Hepatic stellate cell (primary cell): ENCODE measurements at places on chromosomes 2 and 18.

DNA sequence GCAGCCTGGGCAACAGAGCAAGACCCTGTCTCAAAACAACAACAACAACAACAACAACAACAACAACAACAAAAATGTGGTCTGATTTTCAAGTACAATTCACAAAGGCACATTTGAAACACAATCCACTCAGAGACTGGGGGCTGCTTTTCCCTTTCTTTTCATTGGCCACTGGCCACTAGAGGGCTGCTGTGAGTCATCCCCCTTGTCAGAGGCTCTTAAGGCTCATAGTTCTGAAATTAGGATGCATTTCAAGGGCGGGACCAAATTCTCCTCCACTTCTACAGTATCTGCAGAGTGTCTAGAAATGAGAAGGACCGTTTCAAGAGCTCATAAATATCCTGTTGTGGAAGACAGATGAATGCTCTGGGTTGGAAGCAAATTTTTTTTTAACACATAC, 285.4 kb downstream of the NRXN1 start:
- peak; percentile 2 for DNase-seq

GRCh38 chr2:10845640-10846039, 33.1 kb upstream of the PDIA6 start:
- DNase-seq, result no peak

GRCh38 chr2:25664183-25664964, 9.0 kb downstream of the DTNB start:
- peak; percentile 64 for DNase-seq

GRCh38 chr18:7579176-7579917, 12.2 kb downstream of the PTPRM start:
- no peak for DNase-seq

DNA sequence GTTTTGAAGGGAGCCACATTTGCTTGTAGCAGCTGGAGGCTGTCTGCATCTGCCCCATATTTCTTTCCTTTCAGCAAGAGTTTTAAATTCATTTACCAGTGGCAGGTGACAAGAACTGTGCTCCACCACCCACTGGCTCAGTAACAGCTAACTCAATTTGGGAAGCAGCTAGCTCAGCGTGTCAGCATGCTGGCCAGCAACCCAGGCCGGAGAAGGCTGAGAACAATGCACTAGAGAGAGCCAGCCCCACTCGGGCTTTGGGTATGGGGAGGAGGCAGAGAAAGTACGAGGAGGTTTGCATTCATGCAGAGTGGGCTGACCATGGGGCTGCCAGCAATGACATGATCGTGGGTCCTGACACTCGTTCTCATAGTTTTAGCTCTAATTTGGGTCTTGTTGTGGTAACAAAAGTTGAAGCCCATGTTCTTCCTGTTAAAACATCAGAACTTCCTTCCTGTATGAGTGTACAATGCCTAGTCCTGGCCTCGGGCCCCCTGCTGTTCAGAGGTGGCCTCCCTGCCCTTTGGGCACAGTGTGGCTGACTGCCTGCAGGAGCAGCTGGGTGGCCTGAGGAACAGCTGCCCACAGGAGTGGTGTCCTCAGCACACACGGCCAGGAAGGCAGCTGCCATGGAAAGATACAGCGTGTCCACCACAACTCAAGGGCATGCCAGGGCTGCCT, 23.0 kb downstream of the CDC42EP3 start:
- DNase-seq, result no peak

GRCh38 chr2:123912171-123912570, 112.9 kb upstream of the CNTNAP5 start:
- no peak for DNase-seq

- DNase-seq, result no peak
Observed at GRCh38 chr2:160615706-160616105, 122.1 kb upstream of the RBMS1 start.

DNA sequence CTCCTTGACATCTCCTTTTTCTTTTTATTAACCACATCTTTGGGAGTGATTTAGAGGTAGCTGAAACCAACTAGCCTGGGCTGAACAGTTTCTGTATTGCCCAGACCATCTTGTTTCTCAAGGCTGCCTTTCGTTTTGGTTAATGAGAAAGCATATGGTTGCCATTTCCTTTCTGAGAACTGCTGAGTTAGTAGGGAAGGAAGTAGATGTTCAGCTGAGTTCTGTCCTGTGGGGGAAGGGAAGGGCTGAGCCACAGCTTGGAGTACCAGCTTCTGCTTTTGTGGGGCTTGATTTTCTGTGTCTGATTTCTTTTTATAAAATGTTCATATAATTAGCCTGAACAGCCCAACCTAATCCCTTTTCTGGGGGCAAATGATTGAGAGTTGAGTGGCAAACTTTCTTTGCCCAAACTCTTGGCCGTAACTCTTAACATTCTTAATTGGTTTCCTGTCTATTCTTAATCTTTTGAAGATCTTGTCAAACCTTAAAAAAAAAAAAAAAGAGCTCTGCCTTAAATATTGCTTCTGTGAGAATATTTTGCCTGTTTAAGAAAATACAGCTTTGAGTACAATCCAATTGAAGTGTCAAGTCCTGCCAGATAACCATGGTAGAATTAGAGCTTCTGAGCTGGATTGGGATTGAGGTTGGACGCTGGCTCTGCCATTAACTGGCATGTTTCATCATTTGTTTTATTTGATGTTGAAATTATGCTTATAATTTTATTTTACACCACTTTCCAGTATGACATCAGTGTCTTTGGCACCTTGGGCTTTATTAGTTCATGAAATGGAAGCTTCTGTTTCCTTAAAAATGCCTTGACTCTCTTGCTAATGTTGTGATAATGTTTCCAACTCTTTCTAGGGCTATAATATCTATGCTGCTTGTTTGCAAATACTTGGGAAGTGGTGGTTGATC, 1.9 kb upstream of the NABP1 start:
- no peak for DNase-seq

DNA sequence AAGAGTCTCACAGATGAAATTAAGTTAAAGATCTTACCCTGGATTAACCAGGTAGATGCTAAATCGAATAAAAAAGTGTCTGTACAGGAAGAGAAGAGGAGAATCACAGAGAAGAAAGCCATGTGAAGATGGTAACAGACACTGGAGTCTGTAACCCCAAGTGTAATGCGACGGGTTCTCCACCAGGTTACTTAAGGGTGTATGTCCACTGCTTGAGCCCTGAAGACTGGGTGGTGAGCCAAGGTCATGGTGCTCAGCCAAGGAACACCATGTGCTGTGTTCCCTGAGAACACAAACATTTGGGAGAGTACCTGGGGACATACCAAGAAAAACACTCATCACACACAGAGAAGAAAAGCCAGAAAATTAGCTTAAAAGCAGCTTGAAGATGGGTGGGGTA, 8.2 kb upstream of the ACADL start:
- no peak for DNase-seq

GRCh38 chr2:75752828-75753227, 42.1 kb upstream of the GCFC2 start:
- no peak for DNase-seq

- no peak for DNase-seq
Observed at GRCh38 chr2:168992026-168992425, 39.1 kb downstream of the ABCB11 start.

DNA sequence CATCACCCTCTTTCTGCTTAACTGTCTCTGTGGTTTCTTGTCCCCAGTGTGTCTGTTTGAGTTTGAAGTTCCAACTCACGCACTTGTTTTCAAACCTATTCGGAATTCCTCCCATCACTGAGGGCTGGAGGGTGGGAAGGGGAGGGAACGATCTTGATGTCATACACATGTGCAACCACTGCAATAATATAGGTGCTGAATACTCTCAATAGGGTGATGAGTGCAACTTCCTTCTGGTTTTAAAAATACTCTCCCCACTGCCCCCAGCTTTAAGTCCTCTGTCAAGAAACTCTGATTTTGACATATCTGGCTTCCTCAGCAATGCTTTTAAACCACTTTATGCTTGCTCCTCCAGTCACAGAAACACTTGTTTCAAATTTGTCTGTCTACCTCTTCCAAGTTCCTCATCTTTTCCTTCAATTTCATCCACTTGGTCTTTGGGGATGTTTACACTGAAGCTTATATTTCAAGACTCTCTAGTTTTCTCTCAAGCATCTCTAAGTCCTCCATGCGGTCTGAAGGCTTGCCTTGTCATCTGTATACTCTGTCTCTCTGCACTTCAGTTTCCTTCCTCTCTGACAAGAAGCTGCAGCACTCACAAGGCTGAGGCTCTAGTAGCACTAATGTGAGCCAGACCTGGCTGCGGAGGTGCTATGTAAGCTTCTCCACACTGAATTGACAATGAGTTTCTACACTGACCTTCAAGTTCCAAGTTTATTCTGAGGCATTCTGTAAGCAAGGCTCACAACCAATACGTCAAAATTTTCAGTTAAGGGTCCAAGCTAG, 422.3 kb downstream of the ZEB2 start:
- no peak for DNase-seq

GRCh38 chr18:65919663-65920062, 168.9 kb downstream of the CDH7 start:
- DNase-seq, result no peak

DNA sequence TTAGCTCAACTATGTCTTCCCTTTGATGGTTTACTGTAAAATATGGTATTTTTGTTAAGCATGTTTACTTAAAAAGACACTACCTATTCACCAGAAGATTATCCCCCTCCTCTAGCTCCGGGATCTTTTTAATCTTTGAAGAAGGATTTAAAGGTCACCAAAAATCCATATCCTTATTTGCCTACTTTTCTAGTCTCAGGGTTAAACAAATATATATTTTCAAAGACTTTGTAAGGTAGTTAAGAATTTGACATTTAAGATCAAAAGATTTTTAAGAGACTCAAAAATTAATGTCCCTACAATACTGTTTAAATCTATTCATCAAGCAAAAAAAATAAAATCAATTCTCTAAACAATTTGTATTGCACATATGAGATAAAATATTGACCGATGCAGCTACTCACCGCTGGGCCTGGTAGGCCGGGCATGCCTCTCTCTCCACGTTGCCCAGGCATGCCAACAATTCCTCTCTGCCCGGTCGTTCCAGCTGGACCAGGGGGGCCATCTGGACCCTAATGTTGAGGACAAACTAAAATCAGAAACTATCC, 76.1 kb downstream of the COL3A1 start:
- no peak for DNase-seq

DNA sequence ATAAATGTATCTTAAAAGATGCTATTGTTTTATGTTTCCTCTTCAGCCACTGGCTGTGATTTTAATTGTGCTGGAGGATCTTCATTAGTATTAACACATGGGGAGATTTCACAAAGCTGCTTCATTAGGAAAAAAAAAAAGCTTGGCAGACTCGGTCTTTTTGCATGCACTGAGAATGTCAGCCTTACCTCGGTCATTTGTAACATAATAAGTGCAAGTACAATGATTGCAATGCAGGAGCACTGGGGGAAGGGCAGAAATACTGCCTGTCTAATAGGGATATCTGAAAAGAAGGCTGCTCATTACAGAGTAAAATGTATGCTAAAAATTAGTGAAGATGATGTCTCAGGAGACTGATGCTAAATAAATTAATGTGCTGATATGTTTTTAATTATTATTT, 1.3 kb upstream of the BAZ2B start:
- DNase-seq, result no peak

DNA sequence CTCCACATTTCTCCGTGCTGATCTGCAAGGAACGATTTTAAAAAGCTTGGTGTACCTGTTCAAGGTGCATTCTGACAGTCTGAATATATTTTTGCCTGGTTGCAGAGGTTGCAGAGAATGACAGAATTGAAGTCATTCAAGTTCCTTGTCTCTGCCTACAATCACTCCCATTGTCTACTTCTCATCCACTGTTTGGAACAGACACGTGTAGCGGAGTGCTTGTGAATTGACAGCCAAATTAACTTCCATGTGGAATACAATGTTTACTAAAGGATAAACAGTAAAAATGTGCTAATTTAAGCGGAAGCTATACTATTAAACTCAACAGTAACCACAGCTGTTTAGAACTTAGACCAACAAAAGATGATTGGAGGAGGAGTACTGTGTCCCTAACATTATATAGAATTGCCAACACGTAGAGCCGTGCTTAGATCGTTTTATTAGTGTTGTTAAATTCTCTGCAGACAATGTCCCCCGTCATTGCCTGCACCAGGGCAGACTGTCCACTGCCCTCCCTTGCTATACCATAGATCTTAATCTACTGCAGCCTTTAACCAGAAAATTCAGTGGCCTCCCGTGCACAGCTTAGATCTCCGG, 87.3 kb upstream of the ZCCHC2 start:
- no peak for DNase-seq

DNA sequence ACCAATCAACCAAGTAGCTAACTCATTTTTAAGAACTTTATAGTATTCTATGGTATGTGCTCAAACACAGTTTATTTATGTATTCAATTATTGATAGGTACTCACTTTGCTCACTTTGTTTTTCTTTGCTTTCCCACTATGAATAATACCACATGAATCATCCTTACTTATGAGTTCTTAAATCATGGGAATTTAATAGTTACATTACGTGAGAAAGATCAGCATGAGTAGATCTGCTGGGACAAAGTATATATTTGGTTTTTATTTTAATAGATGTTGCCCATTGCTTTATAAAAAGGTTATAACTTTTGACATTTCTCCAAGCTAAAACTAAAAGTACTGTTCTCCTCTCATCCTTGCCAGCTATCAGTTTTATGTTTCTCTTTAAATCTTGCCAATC, 390.7 kb downstream of the LRATD1 start:
- DNase-seq, result no peak

- no peak for DNase-seq
Observed at GRCh38 chr18:68417826-68418225, 297.1 kb downstream of the TMX3 start.

DNA sequence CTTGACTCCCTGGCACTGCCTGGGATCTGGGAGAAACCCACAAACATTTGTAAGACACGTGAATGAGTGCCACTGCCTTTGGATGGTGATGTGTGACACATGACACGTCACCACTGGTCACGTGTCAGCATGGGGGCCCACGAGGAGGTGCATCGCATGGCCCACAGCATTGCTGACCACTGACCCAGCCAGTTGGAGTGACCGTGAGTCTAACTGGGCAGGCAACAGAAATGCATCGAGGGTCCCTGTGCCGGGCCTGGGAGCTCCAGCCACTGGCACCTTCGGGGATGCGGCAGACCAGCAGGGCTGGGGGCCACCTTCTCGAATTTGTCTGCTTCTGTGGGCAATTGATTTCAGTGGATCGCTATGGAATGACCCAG, 121.9 kb upstream of the HDAC4 start:
- no peak for DNase-seq

DNA sequence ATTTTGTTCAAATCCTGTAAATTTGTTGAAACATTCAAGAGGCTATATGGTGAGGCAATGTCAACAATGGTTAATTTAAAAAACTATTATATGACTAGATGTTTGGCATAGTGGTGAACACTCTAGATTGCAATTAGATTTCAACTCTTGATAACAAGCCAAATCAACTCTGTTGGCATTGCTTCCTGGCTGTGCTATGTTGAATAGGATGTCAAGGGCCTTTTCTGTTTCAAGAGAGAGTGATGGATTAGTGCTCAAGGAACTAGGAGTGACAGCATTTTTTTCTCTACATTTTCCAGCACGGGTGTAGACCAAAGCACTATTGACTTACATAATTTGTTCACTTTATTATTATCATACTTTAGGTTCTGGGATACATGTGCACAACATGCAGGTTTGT, 172.4 kb upstream of the KCNH7 start:
- no peak for DNase-seq

- DNase-seq, result no peak
Observed at GRCh38 chr18:23900994-23901393, 113.6 kb upstream of the TTC39C start.
